ENCODE measurements at places on chromosomes 2 and 18.

GRCh38 chr2:13654416-13654815 lies 937.7 kb downstream of the TRIB2 start:
- no peak for DNase-seq

DNA sequence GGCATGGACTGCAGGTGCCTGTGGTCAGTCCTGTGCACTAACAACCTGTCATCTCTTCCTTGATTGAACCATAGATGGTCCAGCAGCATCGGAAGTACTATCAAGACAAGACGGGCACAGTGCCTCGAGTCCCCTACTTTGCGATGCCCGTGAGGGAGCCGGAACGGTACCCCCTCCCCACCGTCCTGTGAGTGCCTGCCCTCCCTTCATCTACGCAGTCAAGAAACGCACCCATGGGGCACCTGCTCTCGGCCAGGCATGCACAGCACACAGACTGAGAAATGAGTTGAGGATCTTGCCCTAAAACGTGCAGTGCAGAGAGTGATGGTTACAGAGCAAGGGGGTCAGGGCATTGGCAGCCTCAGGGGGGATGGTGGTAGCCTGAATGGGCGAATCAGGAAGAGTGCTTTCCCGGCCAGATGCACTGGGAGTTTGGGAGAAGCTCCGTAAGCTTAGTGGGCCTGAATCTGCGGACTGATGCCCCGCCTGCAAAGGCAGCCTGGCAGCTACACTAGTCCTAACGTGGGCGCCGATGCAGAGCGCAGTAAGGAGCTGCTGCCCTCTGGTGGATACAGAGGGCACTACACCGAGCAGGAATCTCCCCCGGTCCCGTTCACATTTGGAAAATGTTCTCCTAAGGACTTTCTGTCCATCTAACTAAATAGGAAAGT lies 63.6 kb downstream of the CIB4 start:
- DNase-seq: peak; percentile 69

- no peak for DNase-seq
Observed at GRCh38 chr2:151262629-151263028, 966 bp upstream of the RBM43 start.

DNA sequence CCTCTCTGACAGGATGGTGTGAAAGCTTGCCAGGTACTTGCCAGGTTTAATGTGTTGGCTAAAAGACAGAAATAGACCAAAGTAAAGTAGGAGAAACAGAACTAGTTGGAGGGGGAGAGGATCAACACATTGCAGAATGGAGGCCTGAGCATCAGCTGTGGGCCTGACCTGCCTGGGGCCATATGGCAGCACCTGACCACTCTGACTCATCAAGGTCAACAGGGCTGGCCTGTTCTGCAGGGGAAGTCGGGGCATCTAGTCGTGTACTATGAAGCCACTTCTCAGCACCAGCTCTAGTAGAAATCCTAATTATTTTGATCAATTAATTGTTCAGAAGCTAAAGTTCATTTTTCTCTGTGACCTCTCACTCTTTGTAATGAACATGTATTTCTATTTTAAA lies 35.8 kb upstream of the NOSTRIN start:
- DNase-seq: no peak

DNA sequence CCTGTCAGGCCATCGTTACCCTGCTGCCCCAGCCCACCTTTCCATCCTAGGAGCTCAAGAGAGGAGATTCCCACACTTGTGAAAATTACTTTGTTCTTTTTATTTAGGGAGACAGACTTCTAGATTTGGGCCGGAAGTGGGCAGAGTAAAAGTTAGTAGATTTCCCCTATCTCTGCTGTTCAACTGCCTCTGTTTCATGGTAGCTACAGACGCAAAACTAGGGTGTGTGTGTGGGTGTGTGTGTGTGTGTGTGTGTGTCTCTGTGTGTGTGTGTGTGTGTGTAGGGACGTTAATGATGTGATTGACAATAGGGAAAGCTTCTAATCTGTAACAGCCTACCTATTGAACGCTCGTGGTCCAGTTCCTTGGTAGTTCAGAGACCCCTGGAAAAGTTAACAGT lies 438 bp downstream of the PSMA8 start:
- DNase-seq: no peak

DNA sequence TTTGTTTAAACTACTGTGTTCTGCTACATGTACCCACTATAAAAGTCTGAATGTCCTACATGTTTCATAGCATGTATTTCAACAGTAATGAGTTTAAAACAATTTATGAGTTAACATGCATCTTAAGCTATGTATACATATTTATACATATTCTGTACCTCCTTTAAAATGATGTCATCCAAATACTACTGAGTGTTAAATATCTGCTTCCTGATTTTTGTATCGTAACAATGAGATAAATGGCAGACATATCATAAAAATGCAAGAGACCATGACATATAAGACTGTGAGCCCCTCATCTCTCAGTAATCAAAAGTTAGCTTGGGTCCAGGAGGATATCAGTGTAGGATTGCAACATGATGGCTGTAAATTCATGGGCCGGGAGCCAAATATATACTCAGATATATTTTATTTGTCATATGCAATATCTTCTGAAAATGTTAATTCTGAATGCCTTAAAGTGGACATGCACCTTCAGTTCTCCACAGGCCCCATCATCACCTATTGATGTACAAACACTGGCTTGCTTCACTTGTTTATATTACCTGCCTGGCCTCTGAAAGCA lies 3.6 kb downstream of the COL5A2 start:
- DNase-seq: no peak

DNA sequence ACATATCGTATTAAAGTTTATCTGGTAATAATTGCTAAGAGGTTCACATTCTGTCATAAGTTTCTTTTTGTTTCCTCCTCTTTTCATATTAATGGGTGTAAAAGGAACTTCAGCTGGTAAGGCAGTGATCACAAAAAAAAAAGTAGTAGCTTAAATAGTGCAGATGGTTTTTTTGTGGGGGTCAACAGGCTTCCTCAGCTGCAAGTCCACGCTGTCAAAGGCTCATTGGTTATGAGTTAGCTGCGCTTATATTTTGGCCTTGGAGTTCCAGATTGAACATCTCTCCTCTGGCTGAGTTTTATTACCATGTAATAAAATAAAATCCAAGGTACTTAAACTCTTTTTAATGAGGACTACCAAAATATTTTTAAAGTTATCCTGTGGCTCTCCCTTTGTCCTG lies 277.0 kb upstream of the ZEB2 start:
- DNase-seq: no peak
